Glomerular endothelial cell (primary cell): ENCODE measurements at places on chromosomes 12 and 14. TPM values are rescaled to one million over a fixed set of nuclear protein-coding genes. Genes with fewer than 3 reads are reported as not detected.

- no peak for DNase-seq
Measured at GRCh38 chr12:94401326-94401725, 58.3 kb downstream of the CEP83 start.

- DNase-seq: no peak
Measured at GRCh38 chr14:73265721-73266046, 28.4 kb downstream of the PAPLN start.

- no peak for DNase-seq
Measured at GRCh38 chr14:100748403-100748802, 21.7 kb downstream of the DLK1 start.

DNA sequence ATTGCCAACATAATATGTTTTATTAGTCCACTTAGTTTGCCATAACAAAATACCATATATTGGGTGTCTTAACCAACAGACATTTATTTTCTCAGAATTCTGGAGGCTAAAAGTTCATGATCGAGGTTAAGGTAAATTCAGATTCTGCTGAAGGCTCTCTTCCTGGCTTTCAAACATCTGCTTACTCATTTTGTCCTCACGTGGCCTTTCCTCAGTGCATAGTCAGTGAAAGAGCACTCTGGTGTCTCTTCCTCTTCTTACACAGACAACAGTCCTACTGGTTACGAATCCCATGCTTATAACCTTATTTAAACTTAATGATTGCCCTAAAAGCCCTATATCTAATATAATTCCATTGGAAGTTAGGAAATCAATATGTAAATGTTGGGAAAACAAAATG is 479.7 kb downstream of the FSCB start:
- DNase-seq: no peak

- DNase-seq: no peak
Measured at GRCh38 chr12:46382964-46383653, 10.5 kb upstream of the SLC38A2 start.

DNA sequence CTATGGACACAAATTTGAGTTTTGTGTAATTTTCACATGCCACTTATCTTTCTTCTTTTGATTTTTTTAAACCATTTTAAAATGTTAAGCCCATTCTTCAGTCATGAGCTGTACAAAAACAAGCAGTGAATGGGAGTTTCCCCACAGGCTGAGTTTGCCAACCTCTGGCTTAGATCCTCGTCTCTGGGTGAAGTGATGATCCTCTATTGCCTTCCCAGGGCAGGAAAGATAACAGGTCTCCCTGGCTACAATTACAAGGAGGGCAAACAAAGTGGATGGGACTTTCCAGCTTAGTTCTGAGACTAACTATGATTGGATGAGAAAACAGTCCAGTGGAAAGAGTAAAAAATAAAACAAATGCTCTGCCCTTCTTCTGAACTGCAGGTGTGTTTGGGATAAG is 203.7 kb downstream of the SPTSSA start:
- DNase-seq: no peak

DNA sequence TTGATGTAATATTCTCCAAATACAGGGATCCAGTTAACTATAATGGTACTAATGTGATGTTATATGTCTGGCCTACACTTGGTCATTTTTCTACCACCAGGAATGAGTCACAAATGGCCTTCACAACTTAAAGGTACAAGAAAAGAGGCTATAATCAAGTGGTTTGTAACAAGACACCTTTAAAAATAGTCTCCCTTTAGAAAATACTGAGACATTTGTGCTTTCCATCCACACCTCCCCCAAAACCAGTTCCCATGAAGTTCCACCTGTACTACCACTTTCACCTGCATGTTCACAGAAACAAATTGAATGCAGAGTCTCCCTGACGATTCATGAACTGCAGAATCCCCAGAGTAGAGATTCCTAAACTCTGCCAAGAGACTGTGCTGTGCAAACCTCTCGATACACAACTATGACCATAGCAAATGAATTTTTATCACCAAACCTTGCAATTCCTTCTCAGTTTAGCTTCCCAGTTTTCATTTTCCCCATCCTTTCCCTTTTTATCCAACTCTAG is 6.0 kb downstream of the BTG1 start:
- no peak for DNase-seq

DNA sequence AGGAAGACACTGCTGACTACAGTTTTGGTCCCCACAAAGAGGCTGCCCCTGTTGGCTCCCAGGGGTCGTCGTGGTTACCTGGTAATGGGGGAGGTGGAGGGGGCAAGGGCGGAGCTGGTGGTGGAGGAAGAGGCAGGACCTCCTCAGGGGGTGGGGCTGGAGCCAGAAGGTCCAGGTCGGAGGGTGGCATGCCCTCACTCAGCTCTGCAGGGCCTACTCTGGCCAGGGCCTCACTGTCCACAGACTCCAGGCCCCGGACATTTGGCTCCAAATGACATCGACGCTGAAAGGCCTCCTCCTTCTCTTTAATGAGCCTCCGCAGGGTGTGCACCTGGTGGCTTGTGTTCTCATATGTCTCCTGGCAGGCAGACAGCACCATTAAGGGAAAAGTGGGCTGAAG is 28.5 kb downstream of the PRPF40B start:
- DNase-seq: no peak

DNA sequence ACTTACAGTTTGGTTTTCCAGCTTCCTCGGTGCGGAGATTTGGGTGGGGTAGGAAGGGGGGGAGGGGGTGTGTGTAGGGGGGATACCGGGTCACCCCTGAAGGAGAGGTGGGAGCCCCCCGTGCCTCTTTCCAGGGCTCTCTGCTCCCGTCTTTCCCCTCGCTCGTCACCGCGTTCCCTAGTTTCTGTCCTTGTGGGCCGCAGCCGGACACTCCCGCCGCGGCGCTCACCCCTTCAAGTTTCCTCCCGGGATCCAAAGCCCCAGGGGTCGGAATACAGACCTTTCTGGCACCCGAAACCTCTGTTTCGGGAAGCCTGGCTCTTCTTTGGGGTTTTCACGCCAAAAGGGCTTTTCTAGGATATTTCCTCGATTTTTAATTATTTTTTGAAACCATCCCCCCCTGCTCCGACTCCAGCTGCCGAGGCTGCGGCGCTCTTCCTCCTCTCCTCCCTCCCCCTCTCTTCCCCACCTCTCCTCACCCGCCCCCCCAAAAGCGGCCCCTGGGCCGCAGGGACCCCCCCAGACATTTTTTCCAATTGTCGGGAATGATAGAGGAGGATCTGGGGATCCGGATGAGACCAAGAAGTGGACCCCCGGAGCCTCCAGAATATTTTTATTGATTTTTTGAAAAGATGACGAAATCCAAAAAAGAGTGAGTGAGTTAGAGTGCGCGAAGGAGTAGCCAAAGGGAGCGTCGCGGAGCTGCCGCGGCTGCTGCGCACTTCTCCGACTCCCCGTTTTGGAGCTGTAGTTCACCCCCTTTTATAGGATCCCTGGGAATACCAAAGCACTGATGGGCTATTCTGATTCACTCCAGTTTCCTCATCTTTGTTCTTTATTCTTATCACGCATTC is 1.7 kb downstream of the CCND2 start:
- no peak for DNase-seq

DNA sequence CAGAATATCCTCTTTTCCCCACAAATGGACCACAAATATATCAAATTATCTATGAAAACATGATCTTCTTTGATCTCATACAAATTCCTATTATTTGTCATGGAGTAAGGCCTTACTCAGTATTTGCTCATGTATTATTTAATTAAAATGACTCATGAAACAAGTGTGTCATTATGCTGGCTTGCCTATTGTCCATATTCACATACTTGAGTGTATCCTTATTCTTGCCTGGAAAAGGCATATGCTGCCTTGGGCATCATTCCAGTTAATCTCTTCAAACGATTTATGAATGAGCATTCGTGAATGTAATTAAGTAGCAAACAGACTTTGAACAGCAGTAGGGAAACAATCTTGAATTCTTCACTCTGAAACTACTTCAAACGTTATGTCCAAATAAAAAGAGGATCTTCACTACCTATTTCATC is 22.6 kb upstream of the SNRPF start:
- no peak for DNase-seq

- DNase-seq: no peak
Measured at GRCh38 chr12:47165934-47166333, 86.2 kb upstream of the AMIGO2 start.

DNA sequence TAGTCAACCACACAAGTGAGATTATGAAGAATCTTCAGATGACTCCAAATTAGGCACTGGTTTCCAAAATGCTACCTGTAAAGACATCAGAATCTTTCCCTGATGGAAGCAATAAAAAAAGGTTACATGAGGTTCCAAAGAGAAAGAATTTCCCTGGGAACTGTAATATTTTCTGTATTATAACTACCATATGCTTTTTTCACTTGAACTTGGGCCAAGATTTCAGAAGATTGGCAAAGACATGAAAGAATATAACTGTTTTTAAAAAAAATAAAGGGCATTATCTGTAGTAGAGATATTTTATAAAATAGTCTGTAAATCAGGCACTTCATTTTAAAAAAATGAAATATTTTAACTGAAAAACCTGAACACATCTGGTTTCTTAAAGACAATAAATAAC is 12.9 kb downstream of the HECTD1 start:
- DNase-seq: no peak

DNA sequence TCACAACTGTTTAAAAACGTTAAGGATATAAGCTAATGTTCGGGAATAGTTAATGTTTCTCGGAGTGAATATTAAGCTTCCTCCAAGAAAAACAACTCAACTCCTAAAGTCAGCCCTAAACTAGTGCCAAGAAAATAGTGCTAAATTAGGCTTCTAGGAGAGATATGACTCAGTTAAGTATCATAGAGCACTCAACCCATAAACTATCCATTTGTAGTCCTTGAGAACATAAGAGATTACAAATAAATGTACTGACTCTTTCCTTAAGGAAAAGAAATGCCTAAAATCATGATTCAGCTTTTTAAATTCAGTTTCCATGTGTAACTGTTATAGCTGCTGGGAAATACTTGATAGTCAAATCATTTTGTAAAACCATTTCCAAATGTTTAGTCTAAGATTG is 117.1 kb downstream of the HMGA2 start:
- no peak for DNase-seq

DNA sequence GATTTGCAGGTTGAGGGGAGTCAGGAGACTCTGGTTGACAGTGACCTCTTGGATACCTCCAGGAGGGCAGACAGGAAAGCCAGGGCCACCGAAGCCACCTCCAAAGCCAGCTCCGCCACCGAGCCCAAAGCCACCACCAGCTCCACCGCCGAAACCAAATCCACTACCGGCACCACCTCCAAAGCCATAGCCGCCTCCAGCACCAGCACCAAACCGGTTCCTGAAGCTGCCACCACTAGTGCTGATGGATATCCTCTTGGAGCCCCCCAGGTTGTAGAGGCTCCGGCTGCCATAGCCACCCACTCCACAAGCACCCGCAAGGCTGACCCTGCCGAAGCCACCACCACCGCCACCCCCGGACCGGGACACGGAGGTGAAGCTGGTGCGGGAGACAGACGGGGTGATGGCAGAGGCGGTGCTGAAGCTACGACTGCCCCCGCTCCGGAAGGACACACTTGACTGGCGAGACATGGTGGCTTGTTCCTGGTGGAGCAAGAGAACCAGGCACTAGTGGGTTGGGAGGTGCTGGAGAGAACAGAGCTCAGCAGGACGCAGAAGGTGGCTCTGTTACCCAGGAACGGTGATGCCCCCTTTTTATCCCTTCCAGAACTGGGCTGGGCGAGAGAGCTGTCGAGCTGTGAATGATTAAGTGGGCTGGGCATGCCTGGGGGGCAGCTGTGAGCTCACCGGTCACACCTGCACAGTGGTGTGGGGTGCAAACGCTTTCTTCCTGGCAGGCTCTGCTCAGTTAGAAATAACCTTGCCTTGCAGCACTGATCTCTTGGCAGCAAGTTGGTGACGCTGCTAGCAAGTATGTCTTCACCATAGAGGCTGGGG is at the start of gene KRT5:
Gene KRT5, minus strand, starts transcription at position 569 of the 837 bp plus-strand sequence. Its CDS starts 98 bp downstream, at position 471.
- DNase-seq: no peak

GRCh38 chr12:5914387-5915149 is 30.5 kb downstream of the ANO2 start:
- DNase-seq: no peak

DNA sequence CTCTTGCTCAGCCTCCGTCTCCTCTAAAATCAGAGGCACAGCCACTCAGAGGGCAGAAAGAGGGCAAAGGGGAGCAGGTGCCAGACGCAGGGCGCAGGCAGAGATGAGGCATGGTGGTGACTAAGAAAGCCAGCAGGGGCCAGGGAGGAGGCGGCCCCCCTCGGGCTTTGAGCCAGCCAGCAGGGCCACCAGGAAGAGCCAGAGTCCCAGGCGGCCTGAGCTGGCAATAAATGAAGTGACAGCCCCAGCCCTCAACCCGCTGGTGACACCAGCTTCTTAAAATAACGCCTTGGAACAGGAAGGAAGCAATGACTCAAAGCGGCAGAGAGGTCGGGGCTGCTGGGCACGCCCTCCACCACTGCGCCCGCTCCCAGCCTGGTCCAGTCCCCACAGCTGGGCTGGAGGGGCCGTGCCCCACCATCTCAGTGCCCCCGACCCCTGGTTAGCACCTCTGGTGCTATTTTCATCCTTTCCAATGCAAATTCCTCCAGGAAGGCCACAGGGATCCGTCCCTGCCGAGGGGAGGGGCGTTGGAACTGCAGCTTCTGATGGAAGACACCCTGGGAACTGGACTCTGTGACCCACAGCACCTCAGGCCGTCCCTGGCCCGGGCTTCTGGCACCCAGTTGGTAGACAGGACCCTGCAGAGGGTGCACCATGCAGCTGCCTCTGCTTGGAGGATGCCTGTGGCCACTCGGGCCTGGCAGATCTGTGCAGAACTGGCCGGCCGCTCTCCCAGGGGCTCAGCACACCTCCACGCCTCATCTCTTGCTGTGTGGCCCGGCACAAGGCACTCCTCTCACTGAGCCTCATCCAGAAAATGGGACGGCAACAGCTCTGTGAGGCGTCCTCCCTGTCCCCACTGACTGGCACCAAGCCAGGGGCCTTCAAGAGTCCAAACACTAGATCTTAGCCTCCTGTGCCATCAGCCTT is 113.7 kb downstream of the NCOR2 start:
- DNase-seq: no peak

The PLEKHG3 gene
- total RNA-seq: 13.9 and 16.7 TPM in 2 replicates

The PPFIA2 gene
- total RNA-seq: not detected in 2 replicates

The SERPINA10 gene
- not detected in 2 replicates for total RNA-seq

The RPGRIP1 gene
- total RNA-seq: not detected in 2 replicates

The OTOGL gene
- total RNA-seq: 0.06 and 0.10 TPM in 2 replicates

The PLBD1 gene
- total RNA-seq: 0.23 and 0.29 TPM in 2 replicates

The MDGA2 gene
- 0.12 and 1.1 TPM in 2 replicates for total RNA-seq
